Caki2 (cell line): ENCODE measurements at places on chromosomes 3 and 15. TPM values are rescaled to one million over a fixed set of nuclear protein-coding genes. Genes with fewer than 3 reads are reported as not detected.
A peak's percentile ranks its signal among the peaks of the same experiment; 100 is the strongest.

DNA sequence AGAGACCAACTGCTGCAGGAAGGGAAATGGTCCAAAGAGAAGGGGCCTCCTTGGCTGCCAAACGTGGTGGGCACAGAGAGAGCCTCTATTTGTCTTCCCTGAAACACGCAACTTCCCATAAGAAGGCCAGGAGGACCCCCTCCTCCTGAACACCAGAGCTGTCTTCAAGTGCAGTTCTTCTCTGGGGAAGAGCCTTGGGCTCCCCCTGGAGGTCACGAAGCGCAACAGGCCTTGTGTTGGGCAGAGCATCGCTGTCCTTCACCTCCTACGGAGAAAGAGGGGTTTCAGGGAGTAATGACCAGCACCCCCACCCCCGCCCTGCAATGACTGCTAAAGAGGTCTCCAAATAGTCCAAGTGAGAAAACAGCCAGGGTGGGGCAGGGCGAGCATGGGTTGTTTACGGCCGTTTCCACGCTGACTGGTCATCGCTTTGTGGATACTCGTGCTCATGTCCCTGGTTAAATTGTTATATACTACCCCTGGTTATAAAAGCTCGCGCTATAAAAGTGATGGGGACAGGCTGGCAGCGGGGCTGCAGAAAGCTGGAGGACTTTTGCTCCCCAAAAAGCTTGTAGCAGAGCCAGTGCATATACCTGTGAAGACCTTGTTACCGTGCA, 397.5 kb upstream of the ATP10A start:
- peak; percentile 5 for DNase-seq

The FBLN2 gene
- 0.10 TPM in 1 of 2 replicates, not detected in the other for total RNA-seq

The CFAP20DC gene
- total RNA-seq: 8.3 and 17.8 TPM in 2 replicates

GRCh38 chr3:57546616-57547015, 2.5 kb upstream of the DNAH12 start:
- DNase-seq: no peak

DNA sequence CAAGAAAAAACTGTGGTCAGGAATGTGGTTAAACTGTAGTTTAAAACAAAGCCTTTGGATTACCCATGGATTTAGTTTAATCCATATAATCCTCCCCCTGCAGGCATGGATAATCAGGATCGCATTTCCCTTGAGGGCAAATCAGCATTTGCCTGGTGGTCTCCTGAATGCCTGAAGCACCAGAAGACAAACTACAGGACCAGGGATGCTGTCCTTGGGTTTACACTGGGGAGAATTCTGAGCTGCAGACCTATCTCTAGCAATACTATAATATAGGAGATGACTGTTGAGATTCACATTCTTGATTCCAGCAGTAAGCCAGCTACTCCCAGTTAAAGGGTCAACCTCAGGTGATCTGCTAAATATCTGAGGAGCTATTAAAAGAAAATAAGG, 10.6 kb downstream of the PIK3CB start:
- peak; percentile 60 for DNase-seq

GRCh38 chr15:52255008-52255407, 40.6 kb downstream of the MYO5C start:
- peak; percentile 26 for DNase-seq

GRCh38 chr15:62506217-62506805, 341.2 kb upstream of the C2CD4B start:
- DNase-seq: no peak

GRCh38 chr15:35822153-35822552, 276.2 kb upstream of the DPH6 start:
- DNase-seq: no peak

- no peak for DNase-seq
Measured at GRCh38 chr15:56001471-56002078, 8.2 kb upstream of the NEDD4 start.

The MAGEF1 gene
- total RNA-seq: 25.2 and 36.9 TPM in 2 replicates

- no peak for DNase-seq
Measured at GRCh38 chr15:62658498-62658897, 384.0 kb upstream of the TPM1 start.

GRCh38 chr3:181330821-181331563, 341.5 kb upstream of the DNAJC19 start:
- no peak for DNase-seq

- DNase-seq: no peak
Measured at GRCh38 chr3:100815583-100815982, 106.3 kb downstream of the TFG start.

The DNAH12 gene
- total RNA-seq: 0.07 TPM in 1 of 2 replicates, not detected in the other

- no peak for DNase-seq
Measured at GRCh38 chr3:12630292-12630691, 33.6 kb downstream of the RAF1 start.

GRCh38 chr3:128073185-128073725, 21.0 kb downstream of the SEC61A1 start:
- DNase-seq: no peak

GRCh38 chr3:111864821-111865656, 6.0 kb downstream of the PHLDB2 start:
- DNase-seq: peak; percentile 66

DNA sequence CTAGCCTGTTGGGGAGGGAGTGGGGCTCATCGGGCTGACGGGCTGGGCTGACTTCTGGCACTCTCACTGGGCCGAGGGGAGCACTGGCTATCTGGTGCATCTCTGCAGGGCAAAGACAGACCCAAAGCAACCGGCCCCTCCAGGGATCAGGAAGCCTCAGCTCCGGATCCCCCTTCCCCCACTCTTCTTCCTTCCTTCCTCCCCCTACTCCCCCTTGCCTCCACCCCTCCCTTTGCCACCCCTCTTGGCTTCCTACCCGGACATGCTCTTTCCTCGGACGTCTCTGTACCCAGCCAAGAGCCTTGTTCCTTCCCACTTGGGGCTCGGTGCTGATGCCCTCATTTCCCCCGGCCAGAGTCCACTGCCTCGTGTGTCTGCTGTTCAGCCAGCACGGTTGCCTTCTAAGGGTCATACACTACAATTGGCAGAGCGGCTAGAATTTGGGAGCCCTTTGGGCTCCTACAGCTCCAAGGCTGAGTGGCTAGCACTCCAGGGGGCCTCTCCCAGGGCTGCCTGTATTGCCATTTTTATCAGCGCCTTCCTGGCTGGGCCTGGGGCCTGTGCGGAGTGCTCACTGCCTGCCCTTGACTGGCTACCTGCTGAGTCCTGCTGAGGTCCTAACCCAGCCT, 10.9 kb downstream of the SEMA3F start:
- no peak for DNase-seq

DNA sequence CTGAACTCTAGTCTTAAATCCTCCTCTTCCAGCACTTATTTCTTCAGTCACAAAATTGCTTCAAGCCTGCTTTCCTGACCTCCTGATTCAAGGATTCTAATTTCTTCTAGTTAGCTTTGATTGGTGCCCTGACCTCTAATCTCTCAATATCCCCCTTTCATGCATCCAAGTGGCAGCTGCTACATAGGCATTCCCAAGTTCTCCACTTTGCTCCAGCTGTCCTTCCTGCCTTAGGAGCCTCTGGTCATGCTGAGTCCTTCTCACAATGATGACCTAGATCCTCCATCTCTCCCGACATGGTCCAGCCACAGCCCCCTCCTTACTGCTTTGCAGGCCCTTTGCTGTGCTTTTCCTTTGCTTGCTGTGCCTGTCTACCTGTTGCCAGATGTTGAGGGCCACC, 347.8 kb upstream of the C2CD4B start:
- no peak for DNase-seq

The ZKSCAN7 gene
- total RNA-seq: 4.3 and 17.5 TPM in 2 replicates

The KBTBD12 gene
- not detected in 2 replicates for total RNA-seq

DNA sequence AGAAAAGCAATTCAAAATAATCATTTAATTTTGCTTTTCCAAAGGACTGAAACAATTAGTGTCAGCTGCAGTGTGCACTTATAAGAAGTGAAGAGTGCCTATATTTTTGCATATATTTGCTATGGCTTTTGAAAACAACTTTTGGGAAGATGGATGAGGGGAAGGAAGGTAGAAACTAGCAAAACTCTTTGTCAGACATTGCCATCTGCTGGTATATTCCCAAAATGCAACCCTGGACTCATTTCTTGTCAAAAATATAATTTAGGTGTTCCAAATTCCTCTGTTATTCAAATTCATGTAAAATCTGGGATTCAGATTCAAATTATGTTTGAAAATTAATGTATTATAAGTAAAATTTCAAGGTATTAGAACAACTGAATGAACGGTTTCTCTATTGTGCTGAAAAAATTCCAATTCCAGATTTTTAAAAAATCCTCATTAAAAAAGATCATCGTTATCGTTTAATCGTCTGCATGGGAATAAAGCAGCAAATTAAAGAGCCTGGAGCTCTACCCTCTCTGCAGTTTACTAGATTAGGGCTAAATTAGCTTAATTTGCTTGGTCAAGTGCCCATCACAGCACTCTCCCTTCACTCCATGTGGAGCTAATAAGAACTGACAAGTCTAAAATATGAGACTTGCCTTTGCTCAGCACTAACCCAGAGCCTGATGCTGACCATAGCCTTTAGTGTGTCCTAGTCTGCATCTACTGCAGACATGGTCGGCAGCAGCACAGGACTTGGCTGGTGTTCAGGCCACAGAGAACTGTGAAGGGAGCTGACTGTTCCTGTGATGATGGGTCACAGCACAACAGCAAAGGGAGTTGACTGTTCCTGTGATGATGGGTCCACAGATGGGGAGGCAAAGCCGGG, 67.9 kb upstream of the MITF start:
- no peak for DNase-seq

The TTC23 gene
- 18.1 and 34.1 TPM in 2 replicates for total RNA-seq
